ENCODE measurements at places on chromosomes 3 and 15.

- no peak for DNase-seq
Measured at GRCh38 chr3:197746801-197747237, 2.9 kb upstream of the FYTTD1 start.

GRCh38 chr15:83205725-83206324, 1.8 kb downstream of the HDGFL3 start:
- no peak for DNase-seq

GRCh38 chr3:197420115-197420514, 121.7 kb upstream of the DLG1 start:
- DNase-seq, result no peak

GRCh38 chr3:24505691-24506550, 11.3 kb upstream of the THRB start:
- DNase-seq, result no peak

DNA sequence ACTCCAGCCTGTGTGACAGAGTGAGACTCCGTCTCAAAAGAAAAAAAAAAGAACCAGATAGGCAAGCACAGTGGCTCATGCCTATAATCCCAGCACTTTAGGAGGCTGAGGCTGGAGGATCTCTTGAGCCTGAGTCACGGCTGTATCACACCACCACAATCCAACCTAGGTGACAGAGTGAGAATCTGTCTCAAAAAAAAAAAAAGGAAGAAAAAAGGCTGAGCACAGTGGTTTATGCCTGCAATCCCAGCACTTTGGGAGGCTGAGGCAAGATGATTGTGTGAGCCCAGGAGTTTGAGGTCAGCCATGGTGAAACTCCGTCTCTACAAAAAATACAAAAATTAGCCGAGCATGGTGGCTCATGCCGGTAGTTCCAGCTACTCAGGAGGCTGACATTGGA, 5.6 kb upstream of the NICN1 start:
- no peak for DNase-seq

DNA sequence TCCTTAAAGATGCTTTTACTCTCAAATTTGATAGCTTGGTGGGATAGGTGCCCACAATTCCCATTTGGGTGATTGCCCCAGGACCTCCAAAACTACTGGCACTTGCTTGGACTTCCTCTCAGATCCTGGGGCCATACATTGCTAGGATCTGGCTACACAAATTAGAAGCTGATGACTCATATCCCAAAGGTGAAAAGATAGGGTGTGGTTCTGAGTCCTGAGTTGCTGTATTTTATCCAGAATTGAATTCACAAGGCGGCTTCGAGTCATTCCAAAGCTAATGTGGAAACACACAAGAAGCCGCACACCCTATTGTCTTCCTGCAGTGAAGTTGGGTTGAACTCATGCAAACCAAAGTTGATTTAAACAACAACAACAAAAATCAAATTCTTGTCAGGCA, 53.4 kb downstream of the DUT start:
- DNase-seq, result no peak

- DNase-seq, result no peak
Measured at GRCh38 chr3:134333522-134334181, 40.6 kb downstream of the AMOTL2 start.

DNA sequence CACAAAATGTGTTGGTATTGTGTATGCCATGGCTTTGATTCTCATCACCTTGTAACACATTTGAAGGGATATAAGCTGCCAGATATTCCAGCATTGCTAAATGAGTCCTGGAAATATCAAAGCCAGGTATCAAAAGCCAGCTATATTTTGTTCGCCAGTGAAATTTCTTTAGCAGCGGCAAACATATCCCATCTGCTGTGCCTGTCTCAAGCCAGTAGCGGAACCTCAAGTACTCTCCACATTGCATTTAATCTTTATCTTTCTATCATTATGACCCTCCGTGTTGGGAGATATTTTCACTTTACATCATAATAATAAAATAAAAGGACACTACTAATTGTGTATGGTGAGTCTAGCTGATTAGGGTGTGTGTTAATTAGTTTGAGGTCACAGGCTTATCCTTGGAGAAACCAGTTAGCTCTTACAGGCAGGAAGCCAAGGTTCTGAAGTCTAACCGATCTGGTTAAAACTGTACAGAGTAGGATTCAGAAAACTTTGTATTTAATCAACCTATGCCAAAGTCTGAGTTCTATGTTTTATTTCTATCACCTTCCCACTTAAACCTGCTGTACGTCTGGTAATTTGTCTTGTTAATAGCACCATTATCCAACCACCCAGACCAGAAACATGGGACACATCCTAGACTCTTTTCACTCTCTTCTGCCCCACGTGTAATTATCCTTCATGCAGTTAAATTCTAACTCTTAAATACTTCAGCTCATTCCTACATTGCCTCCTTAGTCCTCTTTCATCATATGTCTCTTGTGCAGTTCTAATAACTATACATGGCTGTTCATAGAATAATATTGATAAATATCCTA, 14.5 kb downstream of the TIPARP start:
- peak; percentile 77 for DNase-seq

DNA sequence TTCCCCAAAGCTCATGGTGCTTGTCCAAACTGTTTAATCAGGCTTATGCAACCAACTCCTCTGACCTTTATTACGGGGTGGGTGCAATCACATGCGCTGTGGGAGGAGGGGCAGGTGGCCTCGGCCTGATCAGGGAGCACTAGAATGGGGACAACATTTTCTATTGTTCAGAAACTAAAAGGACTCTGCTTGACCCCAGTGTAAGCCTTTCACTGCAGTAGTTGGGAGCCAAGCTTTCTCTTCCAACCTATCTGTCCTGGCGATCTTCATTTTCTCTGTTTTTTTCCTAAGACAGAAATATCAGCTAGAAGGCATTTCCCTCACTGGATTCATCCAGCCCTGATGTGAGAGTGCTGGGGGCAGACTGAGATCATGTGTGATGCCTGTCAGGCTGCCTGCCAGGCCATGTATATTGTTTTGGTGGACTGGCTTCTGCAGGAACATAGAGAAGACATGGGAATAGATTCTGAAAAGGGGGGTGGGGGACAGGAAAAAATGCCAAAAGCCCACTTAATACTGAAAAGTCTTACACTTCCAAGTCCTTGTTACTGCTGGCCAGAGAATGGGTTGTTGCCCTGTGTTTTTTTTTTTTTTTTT, 627.0 kb upstream of the TBL1XR1 start:
- DNase-seq, result no peak

DNA sequence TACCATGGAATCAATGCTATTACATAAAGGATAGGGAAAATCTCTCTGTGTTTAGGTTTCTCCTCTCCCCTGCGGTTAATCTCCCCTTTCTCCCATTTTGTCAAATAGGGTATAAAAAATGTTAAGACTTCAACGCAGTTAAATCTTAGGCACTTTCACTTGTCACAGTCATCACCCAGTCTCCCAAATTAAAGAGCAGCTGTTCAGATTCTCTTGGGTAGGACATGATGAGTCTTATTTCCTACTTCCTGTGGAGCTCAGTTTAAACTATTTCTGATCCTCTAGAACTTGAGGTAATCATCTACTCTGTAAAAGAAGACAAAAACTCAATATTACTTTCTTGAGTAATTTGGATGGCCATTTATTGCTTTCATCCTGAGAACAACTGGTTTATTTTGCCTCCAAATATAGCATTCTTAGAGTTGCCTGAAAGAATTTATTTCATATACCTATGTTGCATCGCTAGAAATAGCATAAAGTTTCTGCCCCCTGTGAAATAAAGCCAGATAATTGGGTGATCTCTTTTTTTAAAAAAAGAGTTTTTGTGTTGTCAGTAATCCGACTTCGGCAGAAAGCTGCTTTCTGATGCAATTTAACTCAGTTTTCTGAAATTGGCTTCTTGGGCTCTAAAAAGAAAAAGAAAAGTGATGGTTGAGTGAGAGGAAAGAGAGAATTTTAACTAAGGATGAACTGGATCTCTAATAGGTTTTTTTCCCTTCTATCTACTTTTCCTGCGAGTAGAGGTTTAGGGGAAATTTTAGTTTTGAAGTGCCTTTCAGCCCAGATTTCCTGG, 20.7 kb downstream of the RAP2B start:
- DNase-seq, result no peak

DNA sequence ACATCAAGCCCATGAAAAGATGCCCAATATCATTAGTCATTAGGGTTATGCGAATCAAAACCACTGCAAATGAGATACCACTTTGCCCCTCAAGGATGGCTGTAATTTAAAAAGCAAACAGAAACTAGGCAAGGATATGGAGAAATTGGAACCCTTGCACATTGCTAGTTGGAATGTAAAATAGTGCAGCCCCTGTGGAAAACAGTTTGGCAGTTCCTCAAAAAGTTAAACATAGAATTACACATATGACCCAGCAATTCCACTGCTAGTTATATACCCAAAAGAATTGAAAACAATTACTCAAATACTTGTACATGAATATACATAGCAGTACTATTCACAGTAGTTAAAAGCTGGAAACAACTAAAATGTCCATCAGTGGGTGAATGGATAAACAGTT, 186.8 kb upstream of the CGNL1 start:
- no peak for DNase-seq

DNA sequence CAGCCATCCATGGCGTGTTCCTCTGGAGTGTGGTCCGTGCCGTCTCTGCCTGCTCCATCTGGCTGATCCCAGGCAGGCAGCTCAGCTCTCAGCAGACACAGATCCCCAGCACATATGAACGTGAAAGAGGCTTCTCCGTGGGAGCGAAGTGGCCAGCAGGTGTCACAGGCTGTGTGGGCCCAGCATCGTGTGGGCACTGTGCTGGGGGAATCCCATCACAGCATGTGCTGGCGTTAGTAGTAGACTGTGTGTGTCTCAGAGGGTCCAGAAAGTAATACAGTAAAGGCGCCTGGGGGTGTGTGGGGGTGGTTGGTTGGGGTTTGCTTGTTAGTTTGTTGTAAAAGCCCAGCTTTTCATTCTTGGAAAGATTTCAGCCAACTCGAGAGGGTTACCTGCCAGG, 147.6 kb downstream of the IGF1R start:
- no peak for DNase-seq

- no peak for DNase-seq
Measured at GRCh38 chr15:91380114-91380513, 280.1 kb downstream of the SV2B start.

DNA sequence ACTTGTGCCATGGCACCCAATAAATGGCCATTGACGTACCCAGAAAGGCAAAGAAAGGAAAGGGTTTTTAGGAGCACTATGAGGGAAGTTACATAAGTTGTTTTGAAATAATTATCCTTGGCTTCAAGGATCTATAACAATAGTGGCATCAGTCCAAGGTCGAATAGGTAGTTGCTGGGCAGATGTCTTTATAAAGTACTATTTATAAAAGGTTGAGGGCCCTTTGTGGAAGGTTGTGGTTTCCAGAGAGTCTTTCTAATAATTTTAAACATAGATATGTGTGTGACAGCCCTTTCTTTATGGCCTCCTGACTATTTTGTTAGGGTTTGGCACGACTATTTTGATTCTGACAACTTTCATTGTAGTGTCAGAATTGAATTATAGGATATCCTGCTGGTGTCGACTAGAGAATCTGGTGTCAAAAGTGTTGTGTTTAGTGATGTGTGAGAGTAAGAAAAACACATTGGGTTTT, 260.5 kb downstream of the PYDC2 start:
- DNase-seq, result no peak

- no peak for DNase-seq
Measured at GRCh38 chr3:50336452-50337174, 4.0 kb downstream of the RASSF1 start.

GRCh38 chr15:40197434-40197833, 36.6 kb downstream of the BUB1B start:
- DNase-seq, result no peak
